ENCODE measurements at places on chromosomes 3 and 15.

- no peak for DNase-seq
Observed at GRCh38 chr3:67875338-67875737, 220.9 kb upstream of the SUCLG2 start.

DNA sequence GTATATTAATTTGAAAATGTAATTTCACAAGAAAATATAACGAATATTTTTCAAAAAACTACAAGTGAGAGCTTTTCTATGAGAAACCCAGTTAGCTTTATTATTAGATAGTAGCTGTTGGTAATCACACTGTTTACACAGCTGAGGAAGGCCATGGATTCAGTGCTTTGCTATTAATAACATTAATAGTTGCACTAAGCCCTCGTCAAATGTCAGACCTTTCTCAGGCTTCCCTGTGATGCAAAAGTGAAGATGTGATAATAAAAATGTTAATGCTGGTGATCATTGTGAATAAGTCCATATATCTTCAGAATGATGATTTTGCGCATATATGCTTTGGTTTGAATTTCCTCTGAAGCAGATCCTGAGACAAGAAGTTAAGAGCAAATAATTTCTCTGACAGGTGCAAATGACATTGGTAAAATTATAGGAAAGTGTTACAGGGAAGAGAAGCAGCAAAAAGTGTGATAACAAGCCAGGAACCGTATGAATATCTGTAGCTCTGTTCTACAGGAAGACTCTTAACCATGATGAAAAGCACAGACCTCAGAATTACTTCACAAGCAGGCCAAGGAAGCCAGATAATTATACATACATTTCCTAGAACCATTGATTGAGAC lies 56.5 kb upstream of the CNTN6 start:
- DNase-seq = no peak

GRCh38 chr3:127339928-127340861 lies 52.3 kb upstream of the PRR20G start:
- DNase-seq = no peak

GRCh38 chr3:137641879-137642704 lies 122.0 kb upstream of the SOX14 start:
- DNase-seq = no peak

GRCh38 chr3:103047640-103048039 lies 612.8 kb downstream of the ZPLD1 start:
- DNase-seq = no peak

DNA sequence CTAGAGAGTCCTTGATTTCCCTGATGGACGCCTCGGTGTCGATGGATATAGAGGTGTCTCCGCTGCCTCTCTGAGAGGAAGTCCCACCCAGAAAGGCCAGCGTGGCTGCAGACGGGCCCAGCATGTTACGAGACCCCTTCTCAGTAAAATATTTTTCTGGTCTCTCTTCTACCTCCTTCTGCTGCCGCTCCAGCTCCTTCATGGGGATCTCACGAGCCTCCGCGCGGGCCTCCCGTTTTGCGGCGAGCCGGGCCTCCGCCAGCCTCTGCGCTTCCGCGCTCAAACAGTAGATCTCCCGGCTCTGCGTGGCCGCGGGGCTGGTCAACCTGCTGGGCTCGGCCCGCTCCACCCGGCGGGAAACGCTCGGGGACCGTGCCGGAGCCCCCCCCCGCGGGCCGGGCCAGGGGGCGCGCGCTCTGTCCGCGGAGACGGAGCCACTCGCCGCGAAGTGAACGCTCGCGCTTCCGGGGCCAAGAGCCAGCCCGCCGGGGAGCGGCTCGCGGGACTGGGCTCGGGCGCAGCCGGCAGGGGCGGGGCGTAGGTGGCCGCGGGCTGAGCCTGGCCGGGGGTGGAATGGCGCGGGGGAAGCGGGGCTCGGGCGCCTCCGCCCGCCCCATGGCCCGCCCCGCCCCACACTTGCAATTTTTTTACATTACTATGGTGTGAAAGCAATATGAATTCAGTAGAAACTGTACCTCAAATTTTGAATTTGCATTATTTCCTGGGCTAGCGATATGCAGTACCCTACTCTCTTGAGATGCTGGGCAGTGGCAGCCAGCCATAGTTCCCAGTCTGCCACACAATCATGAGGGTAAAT lies 10.2 kb upstream of the KCNMB3 start:
- DNase-seq = peak; percentile 55

DNA sequence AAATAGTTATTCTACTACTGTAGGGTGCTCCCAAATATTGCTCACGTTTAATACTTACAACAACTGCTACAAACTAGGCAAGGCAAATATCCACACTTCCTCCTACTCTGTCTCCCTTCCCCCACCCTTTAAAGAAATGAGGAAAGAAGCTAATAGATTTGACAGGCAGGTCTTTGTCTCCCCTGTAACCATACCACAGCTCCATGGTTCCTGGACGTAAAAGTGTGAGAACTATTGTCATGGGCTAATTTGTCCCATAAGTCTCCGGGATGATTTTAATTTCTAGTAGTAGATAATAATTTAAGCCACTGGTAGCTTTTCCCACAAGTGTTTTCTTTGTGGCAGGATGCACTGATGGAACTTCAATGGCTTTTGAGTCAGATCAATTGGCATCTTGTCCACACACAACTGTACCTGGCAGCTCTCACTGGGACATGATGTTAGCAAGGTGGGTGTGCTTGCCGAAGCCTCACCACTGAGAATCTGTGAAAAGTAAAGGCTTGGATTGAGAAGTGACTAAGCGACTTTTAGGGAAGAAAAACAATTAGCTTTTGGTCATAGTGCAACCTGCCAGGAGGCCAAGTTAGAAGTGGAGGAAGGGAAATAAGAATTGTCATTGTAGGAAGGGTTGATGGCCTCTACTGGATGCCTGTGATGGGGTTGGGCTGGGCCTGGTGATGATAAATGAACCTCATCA lies 1.4 kb upstream of the CPOX start:
- no peak for DNase-seq

Measured in CD8-positive, alpha-beta T cell (primary cell).